ENCODE measurements at places on chromosomes 2 and 18.

GRCh38 chr2:43105586-43106558, 120.5 kb downstream of the ZFP36L2 start:
- no peak for DNase-seq

DNA sequence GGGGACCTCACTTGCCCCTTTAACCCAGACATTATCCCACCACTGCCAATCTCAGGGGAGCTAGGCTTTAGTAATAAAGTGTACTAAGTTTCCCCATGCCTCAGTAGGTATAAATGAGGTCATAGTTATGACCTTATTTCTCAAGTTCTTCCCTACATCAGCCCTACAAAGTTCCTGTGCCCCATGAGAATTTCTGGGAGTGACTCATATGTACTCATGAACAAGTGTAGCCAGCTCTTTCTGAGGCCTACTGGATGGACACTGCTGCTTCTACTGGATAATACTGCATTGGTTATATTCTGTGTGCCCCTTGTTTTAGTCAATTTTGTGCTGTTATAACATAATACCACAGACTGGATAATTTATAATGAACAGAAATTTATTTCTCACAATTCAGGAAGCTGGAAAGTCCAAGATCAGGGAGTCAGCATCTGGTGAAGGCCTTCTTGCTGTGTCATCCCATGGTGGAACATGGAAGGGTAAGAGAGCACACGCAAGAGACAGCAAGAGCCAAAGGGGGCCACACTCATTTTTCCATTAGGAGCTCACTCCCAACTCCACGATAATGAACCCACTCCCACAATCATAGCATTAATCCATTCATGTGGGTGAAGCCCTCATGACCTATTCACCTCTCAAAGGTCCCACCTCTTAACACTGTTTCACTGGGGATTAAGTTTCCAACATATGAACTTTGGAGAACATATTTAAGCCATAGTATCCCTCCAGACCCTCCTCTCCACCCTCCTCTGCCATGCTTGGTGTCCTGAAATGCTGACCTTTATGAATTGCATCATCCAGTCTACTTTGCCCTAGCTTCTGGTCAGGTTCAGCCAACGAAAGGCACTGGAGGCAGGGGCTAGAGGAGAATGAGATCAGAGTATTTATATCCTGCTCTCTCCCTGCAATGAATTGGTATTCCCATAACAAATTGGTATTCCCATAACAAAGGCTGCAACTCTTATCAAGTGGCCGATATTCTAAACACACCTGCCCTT, 25.4 kb upstream of the ST3GAL5 start:
- no peak for DNase-seq

DNA sequence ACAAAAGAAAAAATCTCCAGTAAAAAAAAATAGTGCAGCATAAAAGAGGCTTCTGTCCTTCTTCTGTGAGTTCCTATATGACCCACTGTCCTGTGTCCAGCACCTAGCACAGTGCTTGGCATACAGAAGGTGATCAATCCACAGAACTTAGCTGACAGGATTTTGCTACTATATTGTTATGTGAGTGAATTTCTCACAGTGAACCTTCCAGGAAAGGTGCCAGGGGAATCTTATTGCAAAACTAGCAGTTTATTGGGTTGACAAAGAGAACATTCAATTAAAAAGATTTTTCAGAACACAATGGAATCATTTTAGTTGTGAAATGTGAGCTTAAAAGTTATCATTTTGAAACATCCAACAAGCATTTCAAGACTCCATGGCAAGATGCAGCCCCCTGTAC, 12.4 kb upstream of the TRIB2 start:
- no peak for DNase-seq

- no peak for DNase-seq
Observed at GRCh38 chr2:100647709-100648108, 84.9 kb downstream of the PDCL3 start.

DNA sequence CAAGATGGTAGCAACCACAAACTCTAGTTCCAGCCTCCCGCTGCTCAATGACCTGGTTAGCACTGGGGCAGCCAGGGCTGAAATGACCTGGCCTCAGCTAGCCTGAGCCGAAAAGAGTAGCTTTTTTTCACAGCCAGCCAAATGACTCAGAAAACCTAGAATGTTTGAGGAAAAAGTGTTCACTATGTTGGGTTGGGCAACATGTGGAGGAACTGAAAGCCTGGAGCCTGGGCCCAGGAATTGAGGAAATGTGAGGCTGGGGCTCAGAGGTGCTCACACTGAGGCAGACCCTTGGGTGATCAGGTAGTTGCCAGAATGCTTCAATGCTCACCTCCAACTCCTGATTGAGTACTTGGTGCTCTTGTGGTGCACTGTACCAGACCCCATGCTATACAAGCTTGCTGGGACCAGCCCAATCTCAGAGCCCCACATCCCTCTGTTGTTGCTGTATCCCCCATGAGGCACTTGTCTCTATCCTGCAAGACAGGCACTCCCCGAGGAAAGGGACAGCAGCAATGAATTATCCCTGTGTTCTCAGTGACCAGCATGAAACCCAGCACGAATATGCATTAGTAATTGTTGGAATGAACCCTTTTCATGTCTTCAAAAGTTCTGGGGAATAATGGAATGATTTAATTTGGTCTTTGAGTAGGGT, 116.2 kb downstream of the USP34 start:
- no peak for DNase-seq

DNA sequence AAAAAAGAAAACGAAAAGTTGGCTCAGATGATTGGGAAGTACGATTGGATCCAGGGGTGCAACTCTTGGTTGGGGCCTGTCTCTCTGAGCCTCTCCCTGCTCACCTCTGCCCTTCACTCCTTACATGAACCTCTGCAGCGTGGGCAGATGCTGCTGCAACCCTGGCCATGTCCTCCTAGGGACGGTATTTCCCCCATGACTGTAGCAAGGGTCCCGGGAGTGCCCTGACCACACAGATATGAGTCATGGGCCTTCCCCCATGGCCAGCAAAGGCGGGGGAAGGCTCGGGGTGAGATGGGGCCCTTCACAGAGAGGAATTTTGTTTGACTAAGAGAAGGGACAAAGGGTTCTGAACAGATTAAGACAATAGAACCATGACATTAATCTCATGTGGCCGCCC, 129.0 kb downstream of the NCK2 start:
- DNase-seq: no peak

GRCh38 chr2:106866641-106867040, 19.3 kb downstream of the ST6GAL2 start:
- no peak for DNase-seq

GRCh38 chr2:239318790-239319661, 81.8 kb downstream of the HDAC4 start:
- DNase-seq: no peak

- DNase-seq: no peak
Observed at GRCh38 chr2:38981003-38981669, 91.5 kb downstream of the ARHGEF33 start.

DNA sequence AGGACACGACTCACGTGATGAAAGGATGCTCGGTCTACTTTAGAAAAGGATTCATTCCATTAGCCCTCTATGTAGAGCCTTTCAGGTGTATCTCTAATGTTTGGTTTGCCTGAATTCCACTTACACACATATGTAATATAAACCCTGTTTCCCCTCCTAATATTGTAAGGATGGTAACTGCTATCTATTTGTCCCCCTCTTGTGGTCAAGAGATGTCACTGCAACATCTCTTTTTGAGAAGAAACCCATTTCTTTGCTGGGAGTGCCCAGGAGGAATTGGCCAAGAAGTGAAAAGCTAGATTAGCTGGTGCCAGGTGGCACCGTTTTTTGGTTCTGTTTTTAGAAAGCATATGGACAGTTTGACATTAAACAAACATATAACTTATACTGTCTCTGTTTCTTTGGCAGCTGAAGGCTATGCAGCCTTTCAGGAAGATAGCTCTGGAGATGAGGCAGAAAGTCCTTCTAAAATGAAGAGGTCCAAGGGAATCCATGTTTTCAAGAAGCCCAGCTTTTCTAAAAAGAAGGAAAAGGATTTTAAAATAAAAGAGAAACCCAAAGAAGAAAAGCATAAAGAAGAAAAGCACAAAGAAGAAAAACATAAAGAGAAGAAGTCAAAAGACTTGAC, 41.2 kb downstream of the RALBP1 start:
- DNase-seq: no peak

DNA sequence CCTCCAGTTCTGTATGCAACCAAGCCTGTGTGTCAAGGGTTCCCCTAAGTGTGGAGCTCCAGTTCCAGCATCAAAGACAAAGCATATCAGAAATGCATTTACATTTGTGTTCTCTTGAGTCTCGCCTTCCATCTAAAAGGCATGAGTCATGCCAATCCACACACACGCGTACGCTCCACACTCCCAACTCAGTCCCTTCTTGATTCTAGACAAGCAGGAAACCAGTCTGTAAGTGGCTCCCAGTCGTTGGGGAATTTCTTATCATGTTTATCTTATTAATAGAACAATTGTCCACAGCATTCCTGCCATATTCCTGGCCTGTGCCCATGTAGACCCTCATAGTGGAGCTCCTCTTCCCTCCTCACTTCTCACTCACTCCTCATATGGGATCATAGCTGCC, 86.4 kb upstream of the SLC35G4 start:
- no peak for DNase-seq

- DNase-seq: no peak
Observed at GRCh38 chr2:224999754-225000153, 42.5 kb downstream of the DOCK10 start.

DNA sequence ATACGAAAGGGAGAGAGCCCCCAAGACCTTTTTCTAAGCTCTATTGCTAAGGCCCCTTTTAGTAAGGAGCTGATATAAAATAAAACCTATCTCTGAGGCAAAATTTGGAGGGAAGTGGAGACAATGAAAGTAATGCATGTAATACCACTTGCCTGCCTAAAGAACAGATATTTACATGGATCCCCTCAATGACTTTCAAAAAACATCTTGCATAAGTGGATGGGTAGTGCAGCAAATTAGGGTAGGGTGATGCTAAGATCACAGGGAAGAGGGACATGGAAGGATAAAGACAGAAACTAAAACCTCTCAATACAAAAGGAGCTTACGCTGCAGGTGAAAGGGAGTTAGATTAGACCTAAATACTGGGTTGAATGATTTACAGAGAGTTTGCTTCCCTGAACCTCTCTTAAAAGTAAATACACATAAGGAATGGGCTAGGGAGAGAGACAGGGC, 1.1 kb downstream of the ZNF513 start:
- no peak for DNase-seq

GRCh38 chr2:230046491-230046890, 22.2 kb downstream of the SLC16A14 start:
- no peak for DNase-seq

- DNase-seq: no peak
Observed at GRCh38 chr2:228056293-228057097, 125.0 kb downstream of the SPHKAP start.

- DNase-seq: no peak
Observed at GRCh38 chr18:29652797-29653196, 1389.7 kb downstream of the DSC3 start.

DNA sequence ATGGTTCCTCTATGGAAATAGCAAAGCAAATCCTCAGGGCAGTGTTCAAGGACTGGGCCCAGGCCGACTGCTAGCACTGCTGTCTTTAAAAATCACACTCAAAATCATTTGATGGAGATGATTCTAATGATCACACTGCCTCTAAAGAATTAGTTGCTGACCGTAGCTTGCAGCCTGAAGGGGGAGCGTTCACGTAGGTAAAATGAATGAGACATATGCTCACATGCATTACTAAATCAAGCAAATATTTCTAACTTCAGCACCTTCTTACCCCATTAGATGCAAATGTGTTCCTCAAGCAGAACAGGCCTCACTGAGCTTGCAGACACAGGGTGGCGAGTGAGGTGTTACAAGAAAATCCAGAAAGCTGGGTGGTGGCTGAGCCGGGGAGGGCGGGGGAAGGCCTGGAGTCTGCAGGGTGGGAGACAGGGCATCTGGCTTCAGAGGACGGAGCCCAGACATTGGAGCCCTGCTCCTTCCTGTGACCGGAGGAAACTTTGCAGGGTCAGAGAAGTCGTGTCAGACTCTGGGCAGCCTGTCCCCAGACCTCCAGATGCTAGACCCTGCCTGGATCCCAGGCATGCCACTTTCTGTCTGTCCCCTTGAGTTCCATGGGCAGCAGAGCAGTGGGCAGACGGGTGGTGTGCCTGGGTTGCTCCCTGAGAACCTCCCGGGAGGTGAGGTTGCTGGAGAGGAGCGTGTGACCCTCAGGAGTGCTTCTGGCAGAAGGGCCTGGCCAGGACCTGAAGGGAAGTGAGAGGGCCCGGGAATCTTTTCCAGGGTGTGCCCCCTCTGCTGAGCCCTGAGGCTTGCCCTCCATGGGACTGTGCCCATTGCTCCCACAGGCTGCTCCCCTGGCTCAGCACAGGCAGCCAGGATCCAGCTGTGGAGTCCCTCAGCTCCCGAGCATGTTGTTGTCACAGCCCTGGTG, 7.1 kb upstream of the NPPC start:
- DNase-seq: no peak

DNA sequence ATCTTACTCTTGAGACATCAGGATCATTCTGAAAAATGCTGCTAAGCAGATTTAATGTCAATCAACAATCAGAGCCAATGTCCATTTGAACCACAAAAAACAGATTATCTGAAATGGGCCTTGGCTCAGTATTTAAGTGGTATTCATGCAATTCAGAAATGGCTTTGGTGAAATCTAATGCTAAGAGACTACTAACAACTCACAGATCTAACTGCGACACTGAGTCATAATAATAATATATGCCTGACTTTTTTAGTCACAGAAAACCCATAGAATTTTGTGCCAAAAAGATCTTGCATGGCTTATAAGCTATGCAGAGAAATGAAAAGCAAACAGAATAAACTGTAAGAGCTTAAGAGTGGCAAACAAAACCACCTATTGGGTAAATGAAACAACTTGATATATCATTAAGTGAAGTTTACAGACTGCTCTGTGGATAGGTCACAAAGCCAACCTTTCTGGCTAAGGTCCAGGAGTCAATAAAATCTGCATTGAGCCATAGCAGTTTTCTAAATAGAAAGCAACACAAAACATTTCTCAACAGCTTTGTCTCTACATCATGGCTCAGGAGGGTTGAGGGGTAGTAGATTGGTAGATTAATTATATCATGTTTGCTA, 234.3 kb downstream of the LRATD1 start:
- no peak for DNase-seq

- DNase-seq: no peak
Observed at GRCh38 chr2:152440049-152440448, 105.1 kb downstream of the FMNL2 start.

DNA sequence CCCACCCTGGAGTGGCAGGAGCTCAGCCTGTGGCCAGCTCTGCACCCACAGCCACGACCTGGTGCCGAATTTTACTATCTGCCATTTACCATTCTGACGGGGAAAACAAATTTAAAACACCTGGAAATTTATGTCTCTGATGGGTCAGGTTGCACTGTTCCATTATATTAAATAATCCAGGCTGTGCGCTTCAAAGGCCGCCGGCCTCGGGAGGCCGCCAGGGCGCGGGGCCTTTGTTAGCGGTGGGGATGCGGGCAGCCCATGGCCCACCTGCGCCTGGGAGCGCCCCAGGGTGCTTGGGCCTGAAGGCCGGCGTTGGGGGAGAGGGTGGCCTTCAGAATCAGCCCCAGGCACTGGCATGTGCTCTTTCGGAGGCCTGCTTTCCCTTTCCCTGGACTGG, 276.9 kb downstream of the SRBD1 start:
- no peak for DNase-seq

- DNase-seq: no peak
Observed at GRCh38 chr2:223003191-223003590, 48.8 kb upstream of the KCNE4 start.

- DNase-seq: no peak
Observed at GRCh38 chr2:102241616-102242305, 54.9 kb downstream of the IL1RL2 start.
